Caudate nucleus (tissue), 63 donors: ENCODE measurements at places on chromosomes 3 and 15.

GRCh38 chr3:5205165-5205941 is 17.8 kb downstream of the EDEM1 start:
- no peak for DNase-seq

- no peak for DNase-seq
Measured at GRCh38 chr15:65655026-65655425, 33.3 kb downstream of the SLC24A1 start.

- DNase-seq, result no peak
Measured at GRCh38 chr15:71791975-71792374, 18.4 kb upstream of the NR2E3 start.

DNA sequence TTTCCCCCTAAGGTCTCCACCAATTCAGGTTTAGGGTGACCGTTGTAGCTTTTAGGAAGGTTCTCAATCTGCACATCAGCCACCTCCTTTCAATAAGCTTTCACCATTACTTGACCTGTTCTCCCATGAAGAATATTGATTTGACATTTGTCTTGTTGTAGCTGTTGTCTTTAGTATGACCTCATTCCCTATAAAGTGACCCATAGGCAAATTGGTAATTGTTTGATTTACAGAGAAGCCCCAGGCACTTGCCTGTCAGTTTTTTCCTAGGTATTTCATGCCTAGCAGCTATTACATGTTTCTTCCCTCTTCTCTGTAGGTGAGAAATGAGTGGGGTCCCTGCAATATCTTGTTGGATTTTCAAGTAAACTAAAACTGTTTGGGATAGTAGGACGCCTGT is 36.0 kb downstream of the CHD2 start:
- no peak for DNase-seq

- no peak for DNase-seq
Measured at GRCh38 chr3:109863701-109864100, 526.4 kb upstream of the DPPA4 start.

DNA sequence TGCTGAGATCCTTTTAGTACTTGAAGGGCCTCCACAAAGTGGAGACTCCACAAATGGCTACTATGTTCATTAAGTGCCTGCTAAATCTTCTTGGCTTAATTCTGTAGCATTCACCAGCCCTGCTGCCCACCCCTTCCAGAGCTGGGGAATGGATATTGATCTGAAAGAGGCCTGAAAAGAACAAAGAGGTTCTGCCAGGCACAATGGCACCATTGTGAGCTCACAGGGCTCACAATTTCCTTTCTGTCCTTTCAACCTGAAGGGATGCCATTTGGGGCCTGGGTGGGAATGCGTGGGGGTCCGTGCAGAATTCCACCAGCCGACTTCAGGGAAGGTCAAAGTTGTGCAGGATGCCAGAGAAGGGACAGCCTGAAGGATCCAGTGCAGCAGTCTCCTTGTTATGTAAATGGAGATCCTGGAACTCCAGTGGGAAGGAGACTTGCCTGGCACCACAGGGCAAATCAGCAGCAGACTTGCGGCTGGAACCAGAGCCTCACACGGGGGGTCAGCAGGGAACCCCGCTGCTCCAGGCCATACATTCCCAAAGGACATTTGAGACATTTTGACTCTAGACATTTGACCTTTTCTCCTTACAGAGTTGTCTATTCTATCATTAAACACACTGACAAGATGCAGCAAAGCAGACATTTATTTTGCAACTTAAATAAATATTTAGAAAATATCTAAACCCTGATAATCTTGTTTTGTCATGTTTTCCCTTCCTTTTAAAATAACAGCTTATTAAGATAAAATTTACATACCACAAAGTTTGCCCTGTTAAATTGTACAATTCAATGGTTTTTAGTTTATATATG is 21.5 kb upstream of the MORF4L1 start:
- no peak for DNase-seq

DNA sequence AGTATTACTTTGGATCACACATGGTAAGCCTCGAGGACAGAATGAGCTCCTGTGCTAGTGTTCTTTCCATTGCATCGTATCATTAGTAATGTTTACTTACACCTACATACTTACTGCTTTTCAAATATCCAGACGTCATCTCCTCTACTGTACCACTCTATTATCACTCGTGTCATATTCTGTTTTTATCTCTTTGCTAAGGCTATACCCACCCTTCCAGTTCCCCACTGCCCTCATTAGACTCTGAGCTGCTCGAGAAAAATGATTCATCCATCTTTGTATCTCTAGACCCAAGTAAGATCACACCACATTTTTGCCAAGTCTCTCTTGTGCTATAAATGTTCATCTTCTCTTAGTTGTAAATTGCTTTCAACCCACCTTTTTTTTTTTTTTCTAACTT is 245.7 kb downstream of the TIGIT start:
- DNase-seq, result no peak

- no peak for DNase-seq
Measured at GRCh38 chr3:16839271-16840100, 45.3 kb upstream of the PLCL2 start.
